ENCODE measurements at places on chromosomes 2 and 18.

- peak; percentile 3 for DNase-seq
Observed at GRCh38 chr2:95314964-95315611, 17.9 kb downstream of the KCNIP3 start.

- DNase-seq = no peak
Observed at GRCh38 chr2:216169087-216169486, 59.9 kb downstream of the XRCC5 start.

- no peak for DNase-seq
Observed at GRCh38 chr2:211487733-211488132, 931.3 kb downstream of the CPS1 start.

DNA sequence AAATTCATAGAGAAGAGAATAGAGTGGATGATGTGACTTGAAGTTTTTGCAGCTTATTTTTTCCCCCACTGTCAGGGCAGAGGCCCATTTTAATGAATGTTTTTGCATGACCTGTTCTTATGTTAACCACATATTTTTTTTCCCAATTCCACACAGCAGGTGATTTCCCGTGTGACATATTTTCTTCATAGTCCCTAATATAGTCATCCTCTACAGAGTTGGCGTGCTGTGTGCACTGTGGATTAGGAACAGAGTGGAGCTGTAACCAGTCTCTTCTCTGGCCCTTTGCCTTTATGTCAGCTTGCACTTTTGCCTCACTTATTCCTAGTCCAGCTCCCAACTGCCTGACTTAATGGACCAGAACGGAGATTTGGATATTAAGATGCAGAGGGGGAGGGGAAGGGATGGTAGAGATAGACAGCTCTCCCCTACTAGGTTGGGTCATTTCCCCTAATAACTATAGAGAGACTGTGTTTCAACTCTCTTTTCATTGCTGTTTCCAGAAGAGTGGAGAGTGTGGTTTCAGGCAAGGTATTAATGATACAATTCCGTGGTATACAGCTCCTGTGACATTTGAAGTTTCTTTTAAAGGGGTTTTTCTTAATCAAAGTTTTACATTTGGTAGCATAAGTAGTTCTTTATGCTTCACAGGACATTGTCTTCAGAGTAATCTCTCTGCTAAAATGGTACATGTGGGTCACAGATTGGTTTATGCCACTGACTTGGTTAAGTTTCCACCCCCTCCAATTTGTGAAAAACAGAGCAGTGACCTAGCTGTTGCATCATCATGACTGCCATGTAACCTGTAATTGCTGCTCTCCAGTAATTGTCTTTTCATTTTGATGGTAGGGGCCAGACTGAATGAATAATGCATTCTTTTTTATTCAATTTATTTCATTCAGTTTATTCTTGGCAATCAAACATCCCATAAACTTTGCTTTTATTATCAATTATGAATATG, 161.3 kb downstream of the HAUS1 start:
- DNase-seq = no peak

- no peak for DNase-seq
Observed at GRCh38 chr2:15531095-15531854, 29.9 kb downstream of the NBAS start.

DNA sequence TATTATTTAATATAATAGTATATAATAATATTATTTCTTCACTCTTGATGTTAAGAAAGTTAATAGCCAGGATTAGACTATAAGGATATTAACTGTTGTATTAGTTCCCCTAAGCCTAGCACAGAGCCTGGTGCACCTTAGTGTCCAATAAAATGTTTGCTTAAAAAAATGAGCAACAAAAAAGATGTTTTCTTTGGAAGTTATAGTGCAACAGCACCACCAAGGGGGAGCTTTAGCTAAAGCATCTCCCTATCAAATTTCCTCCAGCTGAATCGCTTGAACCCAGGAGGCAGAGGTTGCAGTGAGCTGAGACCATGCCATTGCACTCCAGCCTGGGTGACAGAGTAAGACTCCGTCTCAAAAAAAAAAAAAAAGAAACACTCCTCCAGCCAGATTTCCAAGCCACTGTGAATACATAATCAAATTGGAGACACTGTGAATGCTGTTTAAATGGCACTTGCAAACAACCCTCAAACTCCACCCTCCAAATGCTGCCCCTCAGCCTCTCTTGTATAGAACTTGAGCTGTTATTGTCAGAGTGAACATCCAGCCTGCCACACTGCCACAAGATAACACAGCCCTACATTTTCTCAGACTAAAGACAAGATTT, 221.9 kb downstream of the DYM start:
- no peak for DNase-seq

GRCh38 chr2:205357732-205358131, 324.6 kb upstream of the NRP2 start:
- DNase-seq = no peak

- no peak for DNase-seq
Observed at GRCh38 chr2:236754271-236754944, 184.8 kb downstream of the ACKR3 start.

GRCh38 chr2:46915281-46915810, at the start of gene MCFD2:
Gene MCFD2, minus strand, starts transcription at chr2:46915806. Its CDS starts 6,635 bp downstream, at chr2:46909171.
- DNase-seq = no peak

- no peak for DNase-seq
Observed at GRCh38 chr18:11981192-11981542, at the start of gene IMPA2. Gene IMPA2, plus strand, starts transcription at chr18:11981507. Its CDS starts 163 bp downstream, at chr18:11981670.

DNA sequence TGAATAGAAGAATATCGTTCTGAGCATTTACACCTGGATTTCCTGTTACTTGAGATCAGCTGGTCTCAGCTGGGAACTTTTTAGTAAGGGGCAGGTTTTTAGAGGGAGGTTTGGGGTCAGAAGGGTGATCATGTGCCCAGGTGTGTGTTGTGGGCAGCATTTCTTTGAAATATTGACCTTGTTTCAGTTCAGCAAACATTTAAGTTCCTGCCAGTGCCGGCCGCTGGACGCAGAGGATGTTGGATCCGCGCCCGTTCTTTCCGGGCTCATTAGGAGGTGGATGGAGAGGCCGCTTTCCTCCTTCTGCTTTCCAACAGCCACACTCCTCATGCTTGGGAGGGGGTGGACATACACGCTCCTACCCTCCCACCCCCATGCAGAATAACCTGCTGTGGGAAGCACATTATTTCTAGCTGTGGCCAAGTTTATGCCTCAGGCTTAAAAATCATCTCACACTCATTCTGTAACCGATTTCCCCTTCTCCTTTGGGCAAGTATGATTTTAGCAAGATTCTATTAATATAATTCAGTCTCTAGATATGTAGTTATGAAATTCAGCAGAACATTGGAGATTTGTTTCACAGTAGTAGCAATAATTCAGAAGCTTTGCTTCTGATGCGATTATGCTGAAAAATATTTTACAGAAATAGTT, 131.4 kb downstream of the ZNF236 start:
- DNase-seq = no peak

DNA sequence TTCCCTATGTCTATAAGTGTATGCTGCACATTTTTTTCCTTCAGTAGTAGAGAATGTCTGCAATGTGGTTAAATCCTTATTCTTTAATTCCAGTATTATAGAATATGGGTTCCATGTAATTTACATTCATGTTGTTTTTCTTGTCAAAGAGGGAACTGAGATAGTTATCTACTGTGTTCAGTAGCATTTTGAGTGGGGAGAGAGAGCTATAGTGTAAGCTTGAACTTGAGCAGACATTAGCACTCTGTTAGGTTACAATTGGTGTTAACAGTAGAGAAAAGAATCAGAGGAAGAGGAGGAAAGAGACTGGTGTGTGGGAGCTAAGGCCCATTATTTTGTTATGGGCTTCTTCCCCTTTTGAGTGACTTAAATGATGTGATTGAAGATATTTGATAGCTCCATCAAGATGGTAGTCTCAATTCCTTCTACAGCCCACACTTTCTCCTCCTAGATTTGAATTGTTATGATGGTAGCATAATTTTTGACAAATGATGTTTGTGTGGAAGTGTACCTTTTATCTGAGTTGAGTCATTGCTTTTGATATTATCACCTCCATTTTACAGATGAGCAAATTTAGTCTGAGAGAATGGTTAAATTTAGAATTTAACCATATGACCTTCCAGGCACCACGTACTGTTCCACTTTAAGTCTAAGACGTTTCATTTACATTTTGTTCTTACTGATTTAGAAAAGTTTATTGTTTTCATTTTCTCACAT, 71.3 kb downstream of the FMNL2 start:
- DNase-seq = no peak

DNA sequence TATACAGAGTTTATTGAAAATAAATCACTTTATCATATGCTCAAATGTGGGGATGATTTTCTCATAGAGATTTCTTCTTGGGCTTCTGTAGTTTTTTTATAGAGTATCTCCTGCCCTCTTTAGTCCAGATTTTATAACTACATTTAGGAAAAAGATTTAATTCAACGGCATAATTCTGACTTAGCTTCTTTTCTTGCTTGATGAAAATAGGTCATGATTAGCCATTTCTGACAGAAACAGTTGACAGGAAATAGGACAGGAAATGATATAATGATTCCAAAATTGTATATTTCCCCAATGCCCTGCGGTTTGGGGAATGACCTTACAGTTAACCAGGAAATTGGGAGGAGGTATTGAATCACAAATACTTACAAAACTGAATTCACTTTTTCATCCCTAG, 1531.9 kb upstream of the ACVR2A start:
- DNase-seq = no peak

GRCh38 chr2:108385411-108386071, 7.8 kb downstream of the SULT1C4 start:
- no peak for DNase-seq

GRCh38 chr2:11588228-11589110, 54.6 kb downstream of the GREB1 start:
- DNase-seq = no peak

GRCh38 chr2:165876269-165876668, 77.3 kb downstream of the TTC21B start:
- no peak for DNase-seq

GRCh38 chr2:8595811-8596600, 85.8 kb upstream of the ID2 start:
- no peak for DNase-seq

DNA sequence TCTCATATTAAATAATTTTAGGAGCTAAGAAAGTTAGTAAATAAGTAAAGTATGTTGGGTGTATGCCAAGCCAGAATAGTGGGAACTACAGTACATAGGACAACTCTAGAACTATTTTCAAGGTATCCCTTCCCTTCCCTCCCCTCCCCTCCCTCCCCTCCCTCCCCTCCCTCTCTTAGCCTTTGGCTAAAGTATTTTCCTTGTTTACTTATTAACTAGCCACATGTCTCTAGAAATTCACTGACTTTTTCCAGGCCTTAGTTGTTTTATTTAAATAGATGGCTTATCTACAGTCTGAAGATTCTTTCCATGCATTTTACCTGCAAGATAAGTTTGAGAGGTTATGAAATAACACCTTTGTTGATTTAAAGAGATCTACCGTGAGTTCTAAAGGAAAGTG, 402.1 kb downstream of the PARD3B start:
- DNase-seq = no peak

GRCh38 chr2:177268187-177268871, 3.8 kb upstream of the NFE2L2 start:
- DNase-seq = no peak
